ENCODE measurements at places on chromosomes 5 and 9.

- DNase-seq, result no peak
Observed at GRCh38 chr5:128135286-128135685, 51.7 kb downstream of the SLC12A2 start.

GRCh38 chr5:132386644-132387286 is 17.3 kb downstream of the SLC22A5 start:
- peak; percentile 62 for DNase-seq

GRCh38 chr9:134039386-134040175 is 14.3 kb downstream of the BRD3OS start:
- DNase-seq, result no peak

- DNase-seq, result no peak
Observed at GRCh38 chr9:32969270-32969669, 32.2 kb downstream of the APTX start.

DNA sequence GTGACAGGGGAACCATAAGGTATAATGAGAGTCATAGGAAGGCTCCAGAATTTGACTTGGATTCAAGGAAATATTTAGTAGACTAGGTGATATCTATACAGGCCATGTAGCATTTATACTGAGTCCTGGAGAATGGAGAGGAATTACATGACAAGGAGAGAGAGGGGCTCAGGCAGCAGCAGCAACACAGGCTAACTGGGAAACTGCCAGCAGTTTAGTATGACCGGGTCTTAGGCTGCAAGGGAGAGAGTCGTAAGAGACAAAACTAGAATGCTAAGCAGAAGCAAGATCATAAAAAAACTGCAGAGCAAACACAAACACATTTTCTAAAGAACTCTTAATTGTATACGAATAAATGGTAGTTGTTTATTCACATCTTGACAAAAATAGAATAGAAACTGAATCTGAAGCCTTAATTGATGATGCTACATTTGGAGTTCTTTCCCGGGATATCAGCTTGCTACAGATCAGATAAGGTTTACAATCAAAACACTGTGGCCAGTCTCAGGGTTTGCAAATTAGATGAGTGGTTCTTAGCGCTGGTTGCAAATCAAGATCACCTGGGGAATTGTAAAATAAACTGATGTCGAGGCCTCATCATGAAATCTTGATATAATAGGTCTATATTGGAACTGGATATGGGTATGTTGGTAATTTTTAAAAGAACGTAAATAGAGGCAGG is 480.0 kb upstream of the C9orf72 start:
- no peak for DNase-seq

GRCh38 chr5:106397700-106398099 is 1273.0 kb downstream of the EFNA5 start:
- no peak for DNase-seq

DNA sequence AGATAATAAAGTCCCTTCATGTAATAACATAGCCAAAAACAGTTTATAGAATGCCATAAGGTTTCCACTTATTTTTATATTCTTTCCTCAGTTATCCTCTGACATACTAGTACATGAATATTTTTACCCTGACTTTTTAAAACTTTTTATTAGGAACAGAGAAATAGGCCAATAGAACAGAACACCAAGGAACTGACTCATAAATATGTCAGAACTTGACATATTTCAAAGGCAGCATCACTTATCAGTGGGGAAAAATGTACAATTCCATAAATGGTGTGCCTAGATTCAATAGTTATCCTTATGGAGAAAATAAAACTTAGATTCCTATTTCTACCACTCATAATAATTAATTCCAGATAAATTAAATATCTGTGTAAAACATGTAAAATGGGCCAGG is 9.4 kb downstream of the STARD4 start:
- no peak for DNase-seq

- DNase-seq, result no peak
Observed at GRCh38 chr5:55146080-55146479, 13.9 kb upstream of the GPX8 start.

GRCh38 chr9:85940832-85941621 is at the start of gene NAA35:
Gene NAA35 (plus strand): TSS chr9:85941146. CDS start chr9:85942160, 1,014 bp downstream.
- peak; percentile 97 for DNase-seq

- no peak for DNase-seq
Observed at GRCh38 chr5:84564321-84565075, 179.8 kb upstream of the EDIL3 start.

DNA sequence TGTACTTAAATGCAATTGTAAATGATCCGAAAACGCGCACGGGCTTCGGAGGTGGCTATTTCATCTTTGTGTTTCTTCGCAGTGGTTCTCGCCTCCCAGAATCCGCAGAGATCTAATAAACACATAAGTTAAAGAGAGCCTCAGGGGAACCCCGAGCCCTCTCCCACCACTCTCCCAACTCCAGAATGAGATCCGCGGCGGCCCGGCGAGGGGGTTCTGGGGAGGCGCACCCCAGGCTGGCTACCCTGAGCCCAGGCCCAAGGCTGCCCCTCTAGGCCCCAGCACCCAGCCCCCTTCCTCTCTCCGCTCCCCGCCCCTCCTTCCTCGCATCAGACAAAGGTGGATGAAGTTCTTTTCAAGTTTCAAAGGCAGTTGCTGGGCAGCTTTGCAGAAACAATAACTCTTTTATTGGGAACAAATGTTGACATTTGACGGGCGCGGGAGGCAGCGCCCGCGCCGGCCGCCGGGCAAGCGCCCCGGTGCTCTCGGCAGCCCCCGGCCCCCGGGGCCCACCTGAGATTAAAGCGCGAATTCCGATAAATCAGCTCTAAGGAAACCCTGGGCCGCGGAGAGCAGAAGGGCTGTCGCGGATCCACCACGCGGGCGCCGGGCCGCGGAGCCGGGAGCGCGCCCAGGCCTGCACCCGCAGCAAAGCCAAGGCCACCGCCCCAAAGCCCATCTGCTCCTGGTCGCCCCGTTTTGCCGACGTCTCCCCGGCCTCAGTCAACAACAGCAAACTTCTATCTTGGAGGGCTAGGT is 8.4 kb downstream of the IRX2 start:
- no peak for DNase-seq

GRCh38 chr9:116365056-116365471 is 211.5 kb downstream of the PAPPA start:
- no peak for DNase-seq

DNA sequence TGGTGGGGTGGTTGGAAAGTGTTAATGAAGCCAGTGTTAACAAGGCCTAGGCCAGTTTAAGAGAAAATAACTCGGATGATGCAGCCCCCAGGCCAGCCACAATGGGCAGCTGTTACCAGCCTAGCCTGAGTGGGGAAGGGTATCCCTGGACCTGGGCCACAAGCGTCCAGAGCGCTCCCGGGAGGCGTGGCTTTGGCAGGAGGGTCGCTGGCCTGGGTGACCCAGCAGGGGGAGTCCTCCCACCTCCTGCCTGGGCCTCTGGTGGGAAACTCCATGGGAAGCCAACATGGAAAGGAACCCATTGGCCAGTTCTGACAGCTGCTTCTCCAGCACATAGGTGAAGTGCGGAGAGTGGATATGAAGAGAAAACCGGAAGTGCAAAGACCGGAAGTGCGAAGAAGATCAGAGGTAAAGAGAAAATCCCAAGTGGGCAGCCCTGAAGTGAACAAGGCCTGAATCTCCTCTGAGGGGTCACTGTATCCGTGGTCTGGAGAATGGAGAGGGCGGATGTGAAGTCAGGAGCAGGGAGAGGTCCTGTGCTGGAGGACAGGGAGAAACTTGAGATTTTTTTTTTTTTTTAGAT is 79.0 kb downstream of the ADCY2 start:
- DNase-seq, result no peak

- DNase-seq, result peak; percentile 21
Observed at GRCh38 chr9:122346478-122347347, 24.1 kb upstream of the PTGS1 start.

GRCh38 chr5:1229822-1230221 is 4.6 kb downstream of the SLC6A18 start:
- no peak for DNase-seq

GRCh38 chr9:110330484-110331105 is 7.1 kb downstream of the TXNDC8 start:
- DNase-seq, result no peak

DNA sequence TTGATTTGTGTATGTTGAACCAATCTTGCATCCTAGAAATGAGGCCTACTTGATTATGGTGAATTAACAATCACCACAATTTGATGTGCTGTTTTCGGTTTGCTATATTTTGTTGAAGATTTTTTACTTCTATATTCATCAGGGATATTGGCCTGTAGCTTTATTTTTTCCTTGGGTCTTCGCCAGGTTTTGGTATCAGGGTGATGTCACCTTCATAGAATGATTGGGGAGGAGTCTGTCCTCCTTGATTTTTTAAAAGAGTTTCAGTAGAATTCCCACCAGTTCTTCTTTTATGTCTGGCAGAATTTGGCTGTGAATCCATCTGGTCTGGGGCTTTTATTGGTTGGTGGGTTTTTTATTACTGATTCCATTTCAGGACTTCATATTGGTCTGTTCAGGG is 115.2 kb downstream of the CPLANE1 start:
- DNase-seq, result no peak

DNA sequence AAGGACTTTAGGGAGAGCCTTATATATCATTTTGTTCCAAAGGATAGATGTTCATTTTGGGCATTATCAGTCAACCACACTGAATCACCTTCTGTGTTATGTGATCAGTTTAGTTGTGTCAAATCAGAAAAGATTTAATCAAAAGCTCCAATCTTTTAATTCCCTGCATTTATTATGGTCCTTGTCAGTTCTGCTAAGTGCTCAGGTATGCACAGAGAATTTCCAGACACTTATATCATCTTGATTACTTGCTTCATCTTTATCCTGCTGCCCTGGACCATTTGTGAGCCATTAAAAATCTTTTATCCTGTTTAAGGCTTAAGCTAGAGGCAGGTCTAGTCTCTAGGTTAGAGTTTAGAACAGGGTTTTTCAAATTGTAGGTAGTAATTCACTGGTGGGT is 179.1 kb downstream of the CWC27 start:
- DNase-seq, result no peak

Measured in activated B cell treated with CpG ODN at 0.5 μM for 24 hours (primary cell).